ENCODE measurements at places on chromosomes 3 and 15.

GRCh38 chr15:89335298-89336041 lies 846 bp upstream of the POLG start:
- DNase-seq: no peak

- no peak for DNase-seq
Observed at GRCh38 chr15:67166280-67167009, 88.0 kb downstream of the AAGAB start.

- DNase-seq: no peak
Observed at GRCh38 chr15:86300390-86301125, 220.9 kb downstream of the AGBL1 start.

DNA sequence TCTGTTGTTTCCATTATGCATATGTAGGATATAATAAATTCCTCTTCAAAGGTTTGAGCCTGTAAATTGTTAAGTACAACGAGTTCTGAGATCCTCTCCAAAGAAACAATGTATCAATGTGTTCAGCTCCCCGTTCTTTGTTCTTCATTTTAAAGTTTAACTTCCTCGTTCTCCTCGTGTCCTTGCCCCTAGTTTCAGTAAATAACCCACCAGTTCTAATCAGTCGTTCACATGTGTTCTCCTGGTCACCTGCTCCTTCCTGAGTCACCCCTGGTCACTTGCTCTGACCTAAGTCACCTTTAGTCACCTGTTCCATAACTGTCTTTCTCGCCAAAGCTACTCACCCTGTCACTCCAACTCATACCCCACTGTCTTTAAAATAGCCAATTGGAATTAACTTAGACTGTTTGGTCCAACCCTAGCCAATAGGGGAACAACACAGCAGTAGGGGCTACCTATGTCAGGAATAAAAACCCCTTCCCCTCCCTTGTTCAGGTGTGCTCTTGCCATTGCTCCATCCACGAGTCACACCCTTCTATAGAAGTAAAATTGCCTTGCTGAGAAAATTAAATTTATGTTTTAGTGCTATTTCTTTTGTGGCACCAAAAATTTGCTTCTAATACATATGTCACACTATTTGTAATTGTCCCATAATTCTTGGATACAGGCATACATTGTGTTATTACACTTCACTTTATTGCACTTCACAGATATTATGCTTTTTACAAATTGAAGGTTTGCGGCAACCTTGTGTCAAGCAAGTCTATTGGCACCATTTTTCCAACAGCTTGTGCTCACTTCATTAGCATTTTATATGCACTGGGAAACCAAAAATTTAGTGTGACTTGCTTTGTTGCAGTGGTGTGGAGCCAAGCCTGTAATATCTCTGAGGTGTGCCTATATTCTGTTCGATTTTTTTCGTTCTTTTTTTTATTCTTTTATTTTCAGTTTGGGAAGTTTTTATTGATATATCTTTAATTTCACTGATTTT lies 15.3 kb upstream of the MCF2L2 start:
- DNase-seq: no peak

- no peak for DNase-seq
Observed at GRCh38 chr3:27575499-27575898, 91.3 kb upstream of the SLC4A7 start.

GRCh38 chr3:72494626-72495025 lies 353.6 kb downstream of the SHQ1 start:
- no peak for DNase-seq

DNA sequence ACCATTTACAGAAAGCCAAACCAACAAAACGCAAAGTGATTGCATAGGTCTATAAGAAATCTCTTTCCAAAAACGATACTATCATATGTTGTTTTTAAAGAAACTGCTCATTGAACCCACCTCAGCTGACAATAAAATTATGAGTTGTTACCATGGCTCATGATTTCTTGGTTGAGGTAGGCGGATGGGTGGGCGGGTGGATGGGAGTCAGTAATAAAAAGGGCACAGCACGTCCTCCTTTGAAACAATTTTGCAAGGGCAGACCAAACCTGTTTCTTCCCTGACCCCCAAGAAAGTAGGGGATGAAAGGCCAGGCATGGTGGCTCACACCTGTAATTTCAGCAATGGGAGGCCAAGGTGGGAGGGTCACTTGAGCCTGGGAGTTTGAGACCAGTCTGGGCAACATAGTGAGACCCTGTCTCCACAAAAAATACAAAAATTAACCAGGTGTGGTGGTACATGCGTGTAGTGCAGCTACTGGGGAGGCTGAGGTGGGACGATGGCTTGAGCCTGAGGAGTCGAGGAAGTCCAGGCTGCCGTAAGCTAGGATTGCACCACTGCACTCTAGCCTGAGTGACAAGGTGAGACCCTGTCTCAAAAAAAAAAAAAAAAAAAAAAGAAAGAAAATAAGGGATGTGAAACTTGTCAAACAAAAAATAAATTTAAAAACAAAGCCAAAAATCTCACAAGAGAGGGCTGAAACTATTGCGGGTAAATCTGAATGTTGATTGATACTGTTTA lies 2.1 kb downstream of the ABHD10 start:
- DNase-seq: no peak

GRCh38 chr15:31012455-31012854 lies 21.0 kb upstream of the MTMR10 start:
- DNase-seq: no peak

- DNase-seq: no peak
Observed at GRCh38 chr3:162538906-162539305, 1042.3 kb downstream of the OTOL1 start.

DNA sequence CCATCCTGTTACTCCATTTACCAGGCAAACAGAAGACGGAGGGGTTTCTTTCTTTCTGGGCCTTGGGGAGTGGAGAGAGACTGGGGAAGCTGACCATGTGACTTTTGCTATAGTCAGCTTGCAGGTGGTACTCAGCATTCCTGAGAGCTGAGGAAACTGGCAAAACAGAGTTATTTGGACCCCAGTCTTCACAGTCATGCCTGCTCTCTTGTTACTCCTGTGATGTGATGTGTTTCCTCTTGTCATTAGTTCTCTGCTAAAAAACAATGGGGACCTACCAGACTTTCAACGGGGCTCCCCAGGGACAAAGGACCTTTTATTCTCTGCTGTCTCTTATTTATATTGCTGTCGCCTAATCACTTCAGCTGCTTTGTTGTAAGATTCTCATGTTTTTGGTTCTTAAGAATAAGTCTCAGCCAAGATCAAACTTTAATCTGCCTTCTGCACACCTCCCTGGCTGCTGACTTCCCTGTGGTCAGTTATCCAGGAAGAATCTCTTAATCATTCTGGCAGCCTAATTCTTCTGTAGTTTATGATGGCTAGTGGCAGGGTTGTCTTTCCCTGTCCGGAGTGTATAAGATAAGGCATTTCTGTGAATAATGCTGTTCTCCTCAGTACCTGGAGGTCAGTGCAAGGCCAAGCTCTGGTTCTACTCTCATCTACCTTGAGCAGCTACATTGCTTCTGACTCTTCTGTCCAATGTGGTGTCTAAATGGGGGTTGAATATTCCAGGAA lies 8.8 kb downstream of the STARD9 start:
- DNase-seq: no peak

GRCh38 chr15:48823706-48824105 lies 12.8 kb upstream of the CEP152 start:
- no peak for DNase-seq

DNA sequence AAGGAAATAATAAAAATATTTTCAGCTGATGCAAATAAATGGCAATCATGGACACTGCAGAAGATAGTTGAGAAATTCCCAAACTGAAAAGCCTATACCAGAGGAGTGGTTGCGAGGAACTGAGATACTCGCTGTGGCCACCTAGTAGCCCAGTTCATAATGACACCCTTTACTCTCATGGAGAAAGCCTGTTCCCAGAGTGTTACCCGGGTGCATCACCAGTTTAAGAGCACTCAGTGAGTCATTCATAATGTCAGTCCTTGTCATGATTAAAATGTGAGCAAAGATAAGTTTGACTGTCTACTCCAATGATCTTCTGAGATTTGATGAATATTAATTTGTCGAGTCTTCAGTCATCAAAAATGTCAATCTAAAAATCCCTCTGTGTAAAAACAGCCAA lies 138.4 kb upstream of the LRRC3B start:
- no peak for DNase-seq

DNA sequence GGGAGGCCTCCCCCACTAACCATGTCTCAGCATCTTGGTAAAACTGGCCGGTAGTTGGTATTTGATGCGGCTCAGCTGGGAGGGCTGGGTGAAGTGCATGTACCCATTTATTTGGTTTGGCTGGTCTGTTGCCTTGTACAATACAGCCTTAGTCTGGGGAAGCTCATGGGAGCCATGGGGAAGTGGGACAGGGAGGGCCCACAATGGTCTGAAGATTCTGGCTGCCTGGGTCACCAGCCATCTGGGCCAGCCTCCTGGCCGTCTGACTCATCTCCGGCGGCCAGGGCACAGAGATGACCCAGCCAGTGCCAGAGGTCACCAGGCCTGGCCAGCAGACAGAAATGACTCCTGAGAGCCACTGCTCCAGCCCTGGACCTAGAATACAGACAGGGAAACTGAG lies 51.6 kb upstream of the SMAD6 start:
- no peak for DNase-seq

Measured in GM04504 (cell line).